ENCODE measurements at places on chromosomes 12 and 14. TPM values are rescaled to one million over a fixed set of nuclear protein-coding genes. Genes with fewer than 3 reads are reported as not detected.
A peak's percentile ranks its signal among the peaks of the same experiment; 100 is the strongest.

REM2 gene
- total RNA-seq: 1.2 TPM

TIGAR gene
- total RNA-seq: 4.0 TPM

GRCh38 chr14:54564868-54565784 lies 1.8 kb upstream of the SAMD4A start:
- peak; percentile 81 for DNase-seq

DNA sequence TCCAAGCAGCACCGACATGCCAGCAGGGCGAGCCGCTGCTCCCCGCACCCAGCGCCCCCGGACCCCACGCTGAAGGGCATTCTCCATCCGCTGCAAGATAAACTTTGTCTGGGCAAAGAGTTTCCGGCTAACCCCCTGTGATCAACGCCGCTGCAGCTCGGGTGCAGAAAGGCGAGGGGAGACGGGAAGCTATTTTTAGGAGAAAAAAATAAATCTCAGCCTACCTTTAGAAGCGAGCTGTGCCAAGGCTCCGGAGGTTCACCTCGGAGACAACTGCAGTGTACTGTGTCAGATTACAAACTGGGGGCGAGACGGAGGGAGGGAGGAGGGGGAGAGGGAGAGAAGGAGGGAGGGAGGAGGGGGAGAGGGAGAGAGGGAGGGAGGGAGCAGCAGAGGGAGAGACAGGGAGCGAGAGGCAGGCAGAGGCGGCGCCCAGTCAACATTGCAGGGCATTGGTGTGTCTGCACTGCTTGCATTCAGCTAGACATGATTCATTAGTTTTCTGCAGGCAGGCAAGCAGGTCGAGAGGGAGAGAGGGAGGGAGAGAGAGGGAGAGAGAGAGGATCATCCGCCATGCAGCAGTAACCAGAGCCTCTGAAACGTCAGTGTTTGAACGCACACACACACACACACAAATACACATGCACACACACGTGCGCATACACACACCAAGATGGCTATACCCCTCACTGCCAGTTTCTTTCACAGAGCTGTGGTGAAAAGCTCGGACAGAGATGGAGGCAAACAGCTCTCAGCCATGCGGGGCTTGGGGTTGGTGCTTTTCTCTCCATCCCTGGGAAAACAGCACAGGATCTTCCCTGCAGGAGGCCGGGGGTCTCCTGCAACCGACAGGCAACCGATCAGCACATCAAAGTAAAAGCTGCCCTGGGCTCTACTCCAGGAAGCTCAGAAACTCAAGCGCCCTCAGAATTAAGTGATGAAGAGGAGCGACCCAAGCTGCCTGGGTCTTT lies at the start of gene RIMBP2:
Gene RIMBP2, minus strand, starts transcription at position 302 of the 971 bp plus-strand sequence. CDS start 237,286 bp downstream, outside the sequence.
- DNase-seq: peak; percentile 69

GRCh38 chr14:50835280-50835679 lies 4.3 kb upstream of the NIN start:
- no peak for DNase-seq

- DNase-seq: no peak
Observed at GRCh38 chr12:62446754-62447452, 19.7 kb upstream of the MON2 start.

GRCh38 chr12:10190558-10191388 lies 11.9 kb downstream of the TMEM52B start:
- DNase-seq: peak; percentile 50

DNA sequence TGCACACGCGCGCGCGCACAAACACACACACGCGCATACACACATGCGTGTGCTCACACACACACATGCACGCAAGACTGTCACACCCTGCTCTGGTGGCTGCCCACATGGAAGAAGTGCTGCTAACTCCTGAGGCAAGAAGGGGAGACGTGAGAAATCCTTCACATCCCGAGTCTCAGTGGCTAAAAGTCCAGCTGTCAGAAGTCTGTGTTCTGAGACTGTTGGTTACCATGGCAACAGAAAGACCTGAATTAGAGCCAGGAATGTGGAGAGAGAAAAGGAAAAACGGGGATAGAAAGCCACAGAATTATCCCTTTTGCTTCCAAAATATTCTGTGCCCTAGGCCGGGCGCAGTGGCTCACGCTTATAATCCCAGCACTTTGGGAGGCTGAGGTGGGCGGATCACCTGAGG lies 71.2 kb downstream of the PPFIBP1 start:
- DNase-seq: peak; percentile 36

All from thyroid gland (tissue), 4 donors.